ENCODE measurements at places on chromosomes 11 and 22. TPM values are rescaled to one million over a fixed set of nuclear protein-coding genes. Genes with fewer than 3 reads are reported as not detected.
A peak's percentile ranks its signal among the peaks of the same experiment; 100 is the strongest.

- peak overlapping the region; percentile 52 for H3K4me3 ChIP-seq
- peak; percentile 65 for DNase-seq
- H3K4me1 ChIP-seq = peaks cover 3% of the 10 kb centered on the region
Measured at GRCh38 chr22:49838771-49839717, 11.4 kb upstream of the BRD1 start.

DNA sequence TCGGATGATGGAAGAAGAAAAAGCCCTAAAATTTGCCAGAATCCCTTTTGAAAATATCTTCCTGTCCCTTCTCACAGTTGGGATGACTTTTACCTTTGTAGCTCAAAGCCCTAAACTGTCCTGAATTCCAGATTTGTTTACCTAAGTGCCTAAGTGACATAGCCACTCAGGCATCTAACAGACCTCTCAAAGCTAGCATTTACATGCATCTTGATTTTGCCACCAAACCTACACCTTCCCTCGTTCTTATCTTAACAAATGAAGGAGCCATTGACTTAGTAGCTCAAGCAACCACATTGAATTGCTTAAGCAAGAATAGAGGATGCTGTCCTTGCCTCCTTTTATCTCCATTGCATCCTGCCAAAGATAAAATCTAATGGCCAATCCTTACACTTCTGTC is 198.4 kb upstream of the NTM start:
- H3K27ac ChIP-seq = no peak overlapping the region
- H3K27me3 ChIP-seq = no peaks in the 10 kb centered on the region
- H3K4me3 ChIP-seq = no peak overlapping the region

GRCh38 chr11:108818971-108819370 is 154.1 kb downstream of the DDX10 start:
- H3K27ac ChIP-seq = no peak overlapping the region
- no peak for DNase-seq
- no peak overlapping the region for H3K4me3 ChIP-seq
- no peaks in the 10 kb centered on the region for H3K4me1 ChIP-seq

DNA sequence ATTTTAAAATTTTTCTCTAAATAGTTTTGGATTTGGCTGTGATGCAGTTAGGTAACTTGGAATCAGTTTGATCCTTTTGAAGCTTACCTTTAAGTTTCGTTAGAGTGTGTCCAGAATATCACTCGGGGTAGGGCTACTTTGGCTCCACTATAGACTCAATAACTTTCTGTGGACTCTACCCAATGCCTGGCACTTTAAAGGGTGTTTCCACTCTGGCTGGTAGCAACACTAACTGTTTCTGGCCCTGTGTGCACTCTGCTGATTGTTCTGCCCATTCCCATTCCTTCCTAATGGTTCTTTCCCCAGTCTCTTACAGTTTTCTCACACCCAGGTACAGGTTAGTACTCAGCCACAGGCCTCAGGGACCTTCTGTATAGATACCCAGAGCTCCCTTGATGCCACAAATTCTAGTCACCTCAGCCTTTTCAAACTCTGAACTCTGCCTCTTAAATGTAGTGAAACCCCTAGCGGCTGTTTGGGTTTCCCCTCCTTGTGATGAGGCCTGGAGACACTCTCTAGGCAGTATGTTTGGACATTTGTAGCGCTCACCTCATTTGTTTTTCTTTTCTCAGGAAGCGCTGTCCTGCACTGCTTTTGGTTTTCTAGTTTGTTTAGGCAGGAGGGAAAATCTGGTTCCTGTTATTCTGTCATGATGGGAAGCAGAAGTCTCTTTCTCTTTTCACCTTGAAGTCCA is 16.8 kb downstream of the CUL5 start:
- no peaks in the 10 kb centered on the region for H3K36me3 ChIP-seq
- no peak overlapping the region for H3K4me3 ChIP-seq
- H3K4me1 ChIP-seq = no peaks in the 10 kb centered on the region
- DNase-seq = no peak
- H3K27ac ChIP-seq = peak overlapping the region; percentile 8

DNA sequence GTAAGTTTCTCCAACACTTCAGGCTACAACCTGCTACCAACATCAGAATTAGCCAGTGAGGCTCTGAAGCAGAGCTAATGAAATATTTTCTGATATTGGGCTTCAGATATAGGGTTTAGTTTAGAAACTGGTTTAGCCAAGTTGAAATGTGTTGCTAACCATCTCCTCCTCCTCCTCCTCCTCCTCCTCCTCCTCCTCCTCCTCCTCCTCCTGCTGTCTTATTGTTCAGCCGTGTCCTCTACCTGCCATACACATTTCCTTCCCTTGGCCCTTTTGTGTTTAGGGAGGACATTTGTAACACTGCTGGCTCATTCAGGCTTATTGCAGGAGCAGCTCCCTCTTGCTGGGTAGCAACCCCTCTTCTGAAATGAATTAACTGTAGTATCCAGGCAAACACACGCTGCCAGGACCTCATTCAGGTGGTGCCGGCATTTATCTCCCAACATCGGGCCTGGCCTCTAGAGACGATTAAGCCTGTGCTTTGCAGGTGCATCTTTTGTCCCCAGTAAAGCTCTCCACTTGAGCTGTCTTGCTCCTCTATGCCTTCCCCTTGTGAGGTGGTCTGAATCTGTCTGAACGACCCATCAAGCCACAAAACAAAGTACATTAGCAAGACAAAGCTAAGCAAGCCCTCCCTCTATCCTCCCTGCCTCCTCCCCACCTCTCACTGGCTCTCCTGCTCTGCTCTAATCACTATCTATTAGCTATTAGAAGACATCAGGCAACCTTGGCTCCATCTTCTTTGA is 82.9 kb downstream of the KCNJ1 start:
- no peak overlapping the region for H3K4me3 ChIP-seq
- no peak overlapping the region for H3K27ac ChIP-seq
- DNase-seq = no peak
- peaks cover 28% of the 10 kb centered on the region for H3K36me3 ChIP-seq
- no peaks in the 10 kb centered on the region for H3K27me3 ChIP-seq

- H3K4me3 ChIP-seq = no peak overlapping the region
- no peaks in the 10 kb centered on the region for H3K27me3 ChIP-seq
- H3K36me3 ChIP-seq = no peaks in the 10 kb centered on the region
Measured at GRCh38 chr11:70925238-70925637, 327.1 kb downstream of the SHANK2 start.

DNA sequence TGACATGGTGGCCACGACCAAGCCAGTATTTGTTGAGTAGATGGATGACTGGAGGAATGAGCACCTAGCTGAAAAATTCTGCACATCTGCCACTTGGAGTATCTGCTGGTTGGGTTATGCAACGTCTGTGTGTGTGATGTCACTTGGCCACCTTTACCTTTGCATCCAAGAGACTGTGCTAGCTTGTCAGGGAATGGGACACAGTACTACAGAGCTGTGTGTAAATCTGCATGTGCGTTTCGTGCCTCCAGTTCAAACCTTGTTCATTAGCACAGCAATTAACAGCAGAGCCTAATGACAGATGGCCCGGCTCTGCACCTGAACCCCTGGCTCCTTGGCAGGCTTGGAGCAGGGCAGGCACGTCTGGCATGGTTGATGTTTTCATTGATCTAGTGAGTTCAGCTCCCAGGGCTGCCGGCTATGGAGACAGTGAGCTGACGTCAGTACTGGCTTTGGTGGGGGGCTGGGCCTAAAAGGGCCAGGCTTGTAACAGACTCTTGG is 188.4 kb upstream of the NAV2 start:
- H3K4me3 ChIP-seq = no peak overlapping the region
- DNase-seq = no peak
- H3K36me3 ChIP-seq = no peaks in the 10 kb centered on the region
- no peak overlapping the region for H3K27ac ChIP-seq
- no peaks in the 10 kb centered on the region for H3K27me3 ChIP-seq
- H3K4me1 ChIP-seq = no peaks in the 10 kb centered on the region

GRCh38 chr11:122179961-122180834 is 64.2 kb upstream of the BLID start:
- H3K36me3 ChIP-seq = no peaks in the 10 kb centered on the region
- H3K27ac ChIP-seq = no peak overlapping the region
- H3K4me3 ChIP-seq = no peak overlapping the region
- no peaks in the 10 kb centered on the region for H3K4me1 ChIP-seq
- no peak for DNase-seq

DNA sequence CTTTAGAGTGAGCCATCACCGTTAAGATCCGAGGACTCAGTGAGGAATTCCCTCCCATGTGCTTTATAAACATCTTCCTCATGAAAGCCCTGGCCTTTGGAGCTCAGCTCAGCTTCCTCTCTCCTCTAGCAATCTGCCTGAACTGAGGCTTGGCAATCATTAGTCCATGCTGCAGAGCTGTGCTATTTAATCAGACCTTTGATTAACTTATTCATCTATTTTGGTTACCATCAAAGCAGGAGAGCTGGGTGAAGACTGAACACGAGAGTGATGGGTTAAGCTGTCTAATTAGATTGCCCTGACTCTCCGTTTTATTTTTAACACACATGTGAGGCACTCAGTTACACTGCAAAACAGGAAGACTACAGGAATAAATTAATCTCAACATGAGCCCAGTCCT is 351.3 kb downstream of the LARGE1 start:
- H3K27ac ChIP-seq = peak overlapping the region; percentile 94
- H3K36me3 ChIP-seq = no peaks in the 10 kb centered on the region
- H3K27me3 ChIP-seq = no peaks in the 10 kb centered on the region
- no peak for DNase-seq
- peak overlapping the region; percentile 31 for H3K4me3 ChIP-seq

- no peaks in the 10 kb centered on the region for H3K36me3 ChIP-seq
- H3K4me1 ChIP-seq = no peaks in the 10 kb centered on the region
- no peaks in the 10 kb centered on the region for H3K27me3 ChIP-seq
- H3K4me3 ChIP-seq = no peak overlapping the region
- DNase-seq = no peak
- H3K27ac ChIP-seq = no peak overlapping the region
Measured at GRCh38 chr22:46636221-46637002, 16.2 kb downstream of the GRAMD4 start.

DNA sequence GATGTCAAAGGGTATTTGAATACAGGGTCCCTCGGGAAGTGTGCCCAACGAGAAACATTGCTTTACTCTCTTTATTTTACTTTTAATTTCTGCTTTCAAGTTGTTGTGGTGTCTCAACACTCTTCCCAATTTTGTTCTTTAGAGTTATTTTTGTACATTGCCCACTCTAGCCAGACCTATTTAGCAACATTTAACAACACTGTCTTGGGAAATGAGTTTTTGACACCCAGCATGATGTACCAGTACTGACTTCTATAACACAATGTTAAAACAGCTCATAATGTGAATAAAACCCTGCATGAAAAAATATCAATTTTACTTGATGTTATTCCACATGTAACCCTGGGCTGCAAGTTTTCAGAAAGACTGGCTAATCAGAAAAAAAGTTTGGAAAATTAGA is 350.2 kb upstream of the PITPNB start:
- no peak overlapping the region for H3K4me3 ChIP-seq
- H3K27me3 ChIP-seq = no peaks in the 10 kb centered on the region
- no peaks in the 10 kb centered on the region for H3K36me3 ChIP-seq
- no peaks in the 10 kb centered on the region for H3K4me1 ChIP-seq
- no peak overlapping the region for H3K27ac ChIP-seq
- DNase-seq = no peak

GRCh38 chr11:74265256-74265655 is 46.2 kb downstream of the P4HA3 start:
- H3K36me3 ChIP-seq = no peaks in the 10 kb centered on the region
- H3K27me3 ChIP-seq = no peaks in the 10 kb centered on the region
- DNase-seq = no peak
- H3K27ac ChIP-seq = no peak overlapping the region

- H3K27ac ChIP-seq = no peak overlapping the region
- peaks cover 3% of the 10 kb centered on the region for H3K27me3 ChIP-seq
- no peaks in the 10 kb centered on the region for H3K36me3 ChIP-seq
Measured at GRCh38 chr11:57444362-57445121, 15.8 kb upstream of the RTN4RL2 start.

DNA sequence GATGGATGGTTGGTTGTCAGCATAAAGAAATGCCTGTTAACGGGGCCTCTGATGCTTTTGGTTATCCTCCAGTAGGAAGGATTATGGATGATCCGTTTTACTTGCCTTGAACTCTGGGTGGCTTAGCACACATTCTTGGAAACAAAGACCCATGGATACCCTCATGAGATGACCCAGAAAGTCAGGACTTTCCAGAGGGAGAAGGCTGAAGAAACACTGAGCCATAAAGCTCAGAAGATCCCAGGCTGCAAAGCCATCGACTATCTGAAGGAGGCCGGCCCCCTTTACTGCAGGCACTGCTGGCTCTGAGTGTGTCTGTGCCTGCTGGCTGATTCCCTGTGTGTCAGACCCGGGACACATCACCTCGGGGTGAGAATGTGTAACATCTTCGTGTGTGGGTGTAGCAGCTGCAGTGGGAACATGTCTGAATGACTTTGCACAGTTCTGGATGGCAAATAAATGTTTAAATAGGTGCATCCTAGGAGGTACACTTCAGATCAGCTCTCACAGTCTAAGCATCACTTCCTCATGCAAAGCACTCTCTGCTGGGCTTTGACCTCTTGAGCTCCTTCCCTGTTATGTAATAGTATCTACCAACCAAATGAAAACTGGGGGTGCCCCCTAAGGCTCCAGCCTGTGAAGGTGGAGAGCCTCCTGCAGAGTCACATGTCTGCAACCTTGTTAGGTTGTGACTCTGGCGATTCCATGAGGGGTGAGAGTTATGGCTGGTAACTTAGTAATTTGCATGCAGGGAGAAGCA is 1084.9 kb downstream of the TBC1D22A start:
- H3K4me1 ChIP-seq = no peaks in the 10 kb centered on the region
- no peak overlapping the region for H3K27ac ChIP-seq
- H3K36me3 ChIP-seq = no peaks in the 10 kb centered on the region
- no peak overlapping the region for H3K4me3 ChIP-seq
- no peak for DNase-seq

DNA sequence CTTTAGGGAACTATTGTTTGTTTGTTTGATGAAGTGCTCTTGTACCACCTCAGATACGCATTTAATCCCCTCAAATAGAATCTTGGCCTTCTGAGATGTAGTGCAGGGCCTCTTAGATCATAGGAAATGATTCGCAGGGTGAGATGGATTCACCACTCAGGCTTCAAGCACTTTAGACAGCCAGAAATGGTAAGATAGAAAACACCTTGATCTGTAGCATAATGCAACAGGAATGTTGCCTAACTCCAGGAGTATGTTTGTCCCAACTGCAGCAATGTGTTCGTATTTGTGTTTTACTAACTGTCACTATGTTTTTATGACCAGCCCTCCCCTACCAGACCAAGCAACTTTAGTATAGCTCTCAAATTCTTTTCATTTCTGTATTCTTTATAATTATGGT is 761.2 kb downstream of the NELL1 start:
- no peak overlapping the region for H3K27ac ChIP-seq
- H3K27me3 ChIP-seq = no peaks in the 10 kb centered on the region
- no peak overlapping the region for H3K4me3 ChIP-seq
- no peak for DNase-seq

GRCh38 chr11:42779555-42779954 is 532.2 kb upstream of the API5 start:
- no peaks in the 10 kb centered on the region for H3K27me3 ChIP-seq
- H3K27ac ChIP-seq = no peak overlapping the region
- no peaks in the 10 kb centered on the region for H3K4me1 ChIP-seq
- no peaks in the 10 kb centered on the region for H3K36me3 ChIP-seq
- no peak for DNase-seq

- H3K4me1 ChIP-seq = no peaks in the 10 kb centered on the region
- DNase-seq = no peak
- H3K36me3 ChIP-seq = no peaks in the 10 kb centered on the region
Measured at GRCh38 chr11:100397401-100397800, 289.7 kb upstream of the ARHGAP42 start.

Gene TRIM49
- not detected for total RNA-seq

Gene HMBS
- 9.2 TPM for total RNA-seq

Gene PRG3
- not detected for total RNA-seq

Gene APLP2
- 111 TPM for total RNA-seq

Gene KCNQ1OT1
- 0.89 TPM for total RNA-seq

Gene ZNRF3
- 0.70 TPM for total RNA-seq

Gene ATG2A
- 43.4 TPM for total RNA-seq

Gene SCGB2A2
- total RNA-seq = not detected

Gene ARFIP2
- total RNA-seq = 46.8 TPM

Gene RHOD
- total RNA-seq = not detected

All from B cell (primary cell).